ENCODE measurements at places on chromosomes 6 and 20.

DNA sequence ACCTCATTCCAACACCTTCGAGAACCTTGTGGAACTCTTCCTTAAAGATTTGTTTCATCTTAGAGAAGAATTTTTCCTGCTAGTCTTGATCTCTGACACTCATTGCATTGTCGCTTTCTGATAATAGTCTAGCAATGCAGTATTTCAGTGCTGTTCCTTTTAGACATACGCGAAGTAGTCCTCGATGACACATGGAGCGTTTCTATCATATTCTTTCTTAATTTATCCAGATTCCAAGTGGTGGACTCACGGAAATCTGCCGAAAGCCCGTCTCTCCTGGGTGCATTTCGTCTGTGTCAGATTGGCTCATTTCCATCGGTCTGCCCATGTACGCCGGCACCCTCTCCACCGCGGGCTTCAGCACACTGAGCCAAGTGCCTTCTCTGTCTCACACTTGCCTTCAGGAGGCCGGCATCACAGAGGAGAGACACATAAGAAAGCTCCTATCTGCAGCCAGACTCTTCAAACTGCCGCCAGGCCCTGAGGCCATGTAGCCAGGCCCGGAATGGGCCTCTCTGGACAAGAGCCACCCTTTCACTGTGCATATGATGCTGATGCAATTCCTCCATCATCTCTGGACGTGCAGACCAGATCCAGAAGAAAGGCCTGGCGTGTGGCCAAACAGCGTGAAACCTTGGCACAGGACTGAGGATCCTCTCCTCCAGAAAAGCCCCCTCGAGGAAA lies 198.6 kb upstream of the UST start:
- DNase-seq: no peak

- no peak for DNase-seq
Observed at GRCh38 chr6:143999406-143999805, 8.7 kb downstream of the PLAGL1 start.

DNA sequence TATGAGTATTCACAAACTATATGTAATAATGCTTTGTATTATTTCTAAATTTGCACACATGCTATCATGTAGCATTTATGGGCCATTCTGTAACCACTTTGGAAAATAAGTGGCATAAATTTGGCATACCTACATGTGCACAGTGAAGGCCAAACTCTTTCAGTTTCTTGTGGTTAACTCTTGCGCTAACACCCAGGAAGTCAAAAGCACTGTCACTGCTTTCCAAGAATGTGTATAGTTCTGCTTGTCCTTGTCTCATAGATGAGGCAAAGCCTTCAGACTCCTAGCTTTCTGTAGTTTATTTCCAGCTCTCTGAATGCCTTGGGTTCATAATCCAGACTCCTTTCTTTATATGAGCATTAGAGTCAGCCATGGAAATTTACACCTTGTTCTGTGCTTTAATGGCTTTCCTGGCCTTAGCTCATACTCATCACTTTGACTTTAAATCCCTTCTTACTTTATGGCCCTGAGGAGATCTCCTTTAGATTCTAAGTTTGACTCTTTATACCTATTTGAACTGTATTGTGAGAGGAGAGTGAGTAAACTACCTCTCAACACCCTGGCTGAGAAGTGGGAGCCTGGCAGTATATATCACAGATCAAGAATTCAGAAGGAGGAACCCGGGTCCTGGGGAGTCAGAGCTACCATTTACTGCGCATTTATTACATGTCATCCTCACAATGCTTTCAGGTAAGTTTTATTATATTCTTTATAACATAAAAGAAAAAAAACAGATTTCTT lies 949 bp upstream of the SLC17A3 start:
- no peak for DNase-seq

GRCh38 chr20:57106030-57106682 lies 160.3 kb downstream of the BMP7 start:
- DNase-seq: no peak

- no peak for DNase-seq
Observed at GRCh38 chr6:36774331-36774730, 64.9 kb downstream of the CPNE5 start.

DNA sequence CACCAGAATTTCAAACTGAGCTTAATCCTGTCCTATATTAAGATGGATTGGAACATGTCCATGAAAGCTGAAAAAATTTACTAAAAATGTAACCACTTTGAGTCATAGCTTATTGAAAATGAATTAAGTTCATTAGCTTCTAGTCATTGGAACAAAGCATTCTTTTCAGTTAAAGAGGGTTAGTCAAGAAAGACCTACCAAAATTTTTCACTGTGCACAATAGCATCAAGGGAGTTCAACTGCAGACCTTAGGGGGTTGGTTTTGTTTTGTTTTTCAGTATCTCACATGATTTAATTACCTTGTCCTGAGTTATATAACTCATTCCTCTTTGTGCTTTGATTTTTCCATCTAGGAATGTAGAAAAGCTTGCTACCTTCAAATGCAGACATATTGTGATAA lies 2.8 kb downstream of the SLC2A12 start:
- DNase-seq: no peak

DNA sequence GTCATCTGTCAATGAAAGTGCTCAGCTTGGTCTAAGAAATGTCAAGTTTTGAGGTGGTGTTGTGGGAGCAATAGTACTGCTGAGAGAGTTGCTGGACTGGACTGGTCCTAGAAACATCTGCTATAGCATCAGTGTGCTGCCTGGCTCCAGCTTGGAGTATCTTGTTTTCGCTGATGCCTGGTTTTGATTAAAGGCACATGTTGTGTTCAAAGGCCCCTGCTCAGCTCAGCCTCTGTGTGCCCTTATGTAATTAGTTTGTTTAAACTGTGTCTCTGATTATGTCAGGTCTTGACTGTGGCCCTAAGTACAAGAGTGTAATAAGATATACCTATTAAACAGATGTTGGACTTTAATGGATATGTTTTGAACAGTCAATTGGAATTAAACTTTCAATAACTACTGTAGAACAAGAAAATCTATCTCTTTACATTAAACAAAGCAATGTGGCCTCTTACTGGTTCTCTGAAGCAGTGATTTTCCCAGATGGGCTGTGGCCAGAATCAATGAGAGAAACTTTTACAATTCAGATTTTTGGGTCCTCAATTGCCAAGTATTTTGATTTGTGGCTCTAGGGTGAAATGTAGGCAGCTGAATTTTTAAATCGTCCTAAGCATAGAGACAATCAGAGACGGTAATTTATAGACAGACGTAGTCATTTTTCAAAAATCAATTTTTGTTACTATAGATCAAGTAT lies 668.2 kb downstream of the DHX35 start:
- no peak for DNase-seq

DNA sequence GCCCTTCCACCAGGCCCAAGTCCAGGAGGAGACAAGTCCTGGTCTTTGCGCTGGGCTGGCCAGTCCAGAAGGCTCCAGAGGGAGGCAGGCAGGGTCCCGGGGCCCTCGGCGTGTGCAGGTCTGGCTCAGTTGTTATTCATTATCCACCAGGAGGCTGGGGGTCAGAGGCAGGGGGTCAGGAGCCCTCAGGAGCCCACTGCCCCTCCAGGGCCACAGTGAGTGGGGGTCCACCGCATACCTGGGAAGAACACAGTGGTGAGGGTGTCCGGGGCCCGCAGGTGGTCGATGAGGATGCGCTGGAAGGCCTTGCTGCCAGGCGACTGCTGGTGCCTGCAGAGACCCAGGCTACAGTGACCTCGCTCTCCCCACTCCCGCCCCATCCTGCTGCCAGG lies 4.4 kb upstream of the C20orf144 start:
- no peak for DNase-seq

DNA sequence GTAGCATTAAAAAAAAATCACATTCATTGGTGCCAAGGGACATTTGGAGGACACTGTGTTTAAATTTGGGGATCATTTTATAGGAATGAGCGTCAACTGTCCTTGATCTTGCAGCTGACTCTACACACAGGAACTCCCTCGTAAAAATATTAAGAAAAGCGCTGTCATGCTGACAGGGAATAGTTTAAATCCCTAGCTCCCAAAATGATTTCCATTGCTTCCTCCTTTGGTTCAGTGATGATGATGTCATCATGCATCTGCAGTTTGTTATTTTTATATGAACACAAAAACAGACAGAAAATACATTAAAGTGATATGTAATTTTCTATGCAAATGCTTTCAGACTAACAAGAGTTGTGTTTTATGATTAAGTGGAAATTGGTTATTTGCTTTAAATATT lies 275.6 kb downstream of the BTBD9 start:
- DNase-seq: no peak

DNA sequence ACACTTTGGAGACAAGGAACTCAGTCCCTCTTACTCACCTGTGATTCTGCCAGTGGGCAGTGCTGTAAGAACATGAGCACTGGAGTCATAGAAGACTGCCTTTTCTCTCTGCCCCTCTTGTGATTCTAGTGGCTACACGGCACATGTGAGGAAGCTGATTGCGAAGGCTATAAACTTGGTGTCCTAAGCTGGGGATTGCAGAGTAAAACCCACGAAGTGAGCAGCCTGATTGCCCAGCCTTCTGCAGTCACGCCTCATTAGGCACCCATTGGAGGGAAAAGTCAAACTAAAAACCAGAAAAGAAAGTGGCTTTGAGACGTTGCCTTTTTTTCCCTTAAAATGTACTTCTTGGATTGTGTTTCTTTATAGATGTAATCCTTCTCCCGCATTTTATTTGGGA lies 748.4 kb upstream of the CHD6 start:
- peak; percentile 41 for DNase-seq

- DNase-seq: no peak
Observed at GRCh38 chr6:32462609-32463008, 22.9 kb downstream of the HLA-DRA start.

- DNase-seq: no peak
Observed at GRCh38 chr6:148984531-148985056, 237.8 kb downstream of the UST start.

- no peak for DNase-seq
Observed at GRCh38 chr6:149032599-149033405, 284.7 kb upstream of the TAB2 start.

DNA sequence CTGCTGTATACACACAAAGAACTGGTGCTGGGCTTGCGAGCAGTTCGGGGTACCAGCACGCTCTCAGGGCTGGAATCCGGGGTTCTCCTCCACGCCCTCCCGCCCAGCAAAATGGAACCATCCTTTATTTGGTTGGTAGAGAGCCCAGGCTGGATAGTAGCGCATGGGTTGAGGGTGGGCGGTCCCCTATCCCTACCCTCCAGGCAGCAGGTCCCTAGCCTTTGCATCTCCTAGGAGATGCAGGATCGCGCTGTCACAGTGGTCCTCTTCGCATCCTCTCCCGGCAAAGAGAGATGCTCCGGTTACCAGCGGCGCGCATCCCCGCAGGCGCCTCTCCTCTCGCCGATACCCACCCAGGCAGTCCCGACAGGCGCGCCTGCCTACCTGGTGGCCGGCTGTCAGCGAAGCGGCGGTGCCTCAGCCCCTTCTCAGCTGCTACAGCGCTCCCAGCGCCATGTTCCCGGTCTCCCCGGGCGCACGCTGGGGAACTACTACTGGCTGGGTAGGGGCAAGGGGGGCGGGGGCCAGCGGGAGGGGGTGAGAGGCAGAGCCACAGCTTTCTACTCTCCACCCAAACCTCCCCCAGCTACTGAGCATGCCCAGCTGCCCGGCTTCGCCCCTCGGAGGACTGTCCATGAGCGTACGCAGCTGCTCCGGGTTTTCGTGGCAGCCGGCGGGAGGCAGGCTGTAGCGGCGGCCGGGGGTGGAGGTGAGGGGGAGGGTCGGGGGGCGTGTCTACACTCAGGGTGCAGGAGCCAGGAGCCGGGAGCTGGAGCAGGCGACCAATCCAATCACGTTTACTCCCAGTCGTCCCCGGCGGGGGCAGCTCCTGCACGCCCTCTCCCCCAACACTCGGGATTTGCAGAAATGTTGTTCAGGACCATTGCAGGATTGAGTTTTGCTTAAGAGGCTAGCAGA lies at the start of gene PAK5:
PAK5 (minus strand) TSS at position 699 of the 918 bp plus-strand sequence. CDS start 194,748 bp downstream, outside the sequence.
- peak; percentile 82 for DNase-seq

DNA sequence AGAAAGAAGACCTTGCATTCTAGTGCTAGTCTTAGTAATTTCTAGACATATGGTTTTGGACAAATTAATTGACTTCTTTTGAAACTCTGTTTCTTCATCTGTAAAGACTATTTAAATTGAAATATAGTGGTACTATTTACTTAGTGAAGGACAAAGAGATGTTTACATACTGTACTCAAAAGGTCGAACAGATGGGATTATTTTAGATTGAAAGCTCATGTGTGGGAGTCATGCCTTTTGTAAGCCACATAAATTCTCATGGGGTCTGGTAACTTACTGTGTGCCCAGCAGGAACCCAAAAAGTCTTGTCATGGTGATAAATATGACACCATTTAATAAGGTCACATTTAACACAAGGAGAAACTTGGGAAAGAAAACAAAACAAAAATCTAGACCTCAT lies 368.2 kb upstream of the CITED2 start:
- no peak for DNase-seq

DNA sequence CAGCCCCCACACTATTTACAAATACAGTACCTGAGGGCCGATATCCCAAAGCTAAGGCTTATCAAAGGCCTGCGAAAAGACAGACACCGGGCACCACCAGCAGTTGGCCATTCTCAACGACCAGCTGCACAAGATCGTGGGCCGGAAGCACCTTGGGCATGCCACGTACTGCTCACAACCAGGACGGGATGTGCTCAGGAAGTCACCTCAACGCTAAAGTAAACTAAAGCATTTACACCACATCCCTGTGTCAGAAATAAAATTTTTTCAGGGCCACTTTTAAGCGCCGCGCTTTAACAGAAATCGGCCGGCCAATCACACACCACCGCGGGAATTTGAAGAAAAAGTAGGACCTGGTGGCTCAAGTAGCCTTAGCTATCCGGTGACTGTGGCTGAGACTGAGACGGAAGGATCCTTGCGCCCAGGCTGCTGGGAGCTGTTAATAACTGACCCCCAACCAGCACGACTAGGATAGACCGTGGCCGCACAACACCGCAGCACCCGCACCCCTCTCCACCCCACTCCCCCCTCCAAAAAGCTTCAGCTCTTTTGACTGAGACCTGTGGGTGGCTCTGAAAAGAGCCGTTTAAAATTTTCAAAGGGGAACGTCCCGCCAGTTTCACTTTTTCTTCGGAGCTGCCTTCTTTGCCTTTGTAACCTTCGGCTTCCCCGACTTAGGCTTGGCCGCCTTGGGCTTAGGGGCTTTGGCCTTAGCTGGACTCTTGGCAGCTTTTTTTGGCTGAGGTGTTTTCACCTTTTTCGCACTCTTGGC lies 131.2 kb upstream of the BTN3A2 start:
- DNase-seq: no peak
